Amniotic stem cell (primary cell): ENCODE measurements at places on chromosomes 1 and 21.

- DNase-seq = no peak
Observed at GRCh38 chr21:42164064-42164789, 54.7 kb upstream of the ABCG1 start.

DNA sequence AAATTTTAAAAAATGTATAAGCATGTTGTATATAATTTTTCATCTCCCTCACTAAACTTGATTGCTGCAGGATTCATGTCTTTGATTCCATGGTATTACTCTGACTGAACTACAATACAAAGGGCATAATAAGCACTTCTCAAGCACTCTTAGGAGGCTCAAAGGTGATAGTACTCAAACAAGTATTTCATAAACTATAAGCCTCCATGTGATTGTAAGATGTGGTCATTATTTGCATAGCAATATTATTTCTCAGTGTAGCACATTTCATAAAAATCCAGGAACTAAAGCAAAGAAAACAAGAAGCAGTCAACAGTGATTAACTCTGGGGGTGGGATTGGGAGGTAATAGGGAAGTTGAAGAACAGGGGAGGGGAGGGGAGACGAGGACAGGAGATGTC is 106.2 kb upstream of the DPT start:
- DNase-seq = no peak

DNA sequence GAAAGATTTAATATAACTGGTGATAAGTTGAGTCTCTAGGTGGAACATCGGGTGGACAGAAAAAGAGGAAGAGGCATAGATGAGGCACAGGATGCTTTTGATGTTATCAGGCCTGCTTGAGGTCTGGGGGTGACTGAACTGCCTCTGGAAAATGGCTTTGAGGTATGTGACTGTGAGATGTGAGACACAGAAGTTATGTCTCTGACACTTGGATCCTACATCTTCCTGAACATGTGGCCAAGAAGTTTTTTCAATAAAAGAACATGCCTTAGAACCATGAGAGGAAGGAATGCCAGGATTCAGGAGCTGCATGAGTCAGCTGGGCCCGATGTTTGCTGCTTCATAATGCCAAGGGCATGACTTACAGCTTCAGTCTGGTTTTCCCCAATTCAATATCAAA is 11.5 kb upstream of the AIM2 start:
- peak; percentile 58 for DNase-seq

- DNase-seq = no peak
Observed at GRCh38 chr1:155481741-155482241, 80.8 kb downstream of the ASH1L start.

DNA sequence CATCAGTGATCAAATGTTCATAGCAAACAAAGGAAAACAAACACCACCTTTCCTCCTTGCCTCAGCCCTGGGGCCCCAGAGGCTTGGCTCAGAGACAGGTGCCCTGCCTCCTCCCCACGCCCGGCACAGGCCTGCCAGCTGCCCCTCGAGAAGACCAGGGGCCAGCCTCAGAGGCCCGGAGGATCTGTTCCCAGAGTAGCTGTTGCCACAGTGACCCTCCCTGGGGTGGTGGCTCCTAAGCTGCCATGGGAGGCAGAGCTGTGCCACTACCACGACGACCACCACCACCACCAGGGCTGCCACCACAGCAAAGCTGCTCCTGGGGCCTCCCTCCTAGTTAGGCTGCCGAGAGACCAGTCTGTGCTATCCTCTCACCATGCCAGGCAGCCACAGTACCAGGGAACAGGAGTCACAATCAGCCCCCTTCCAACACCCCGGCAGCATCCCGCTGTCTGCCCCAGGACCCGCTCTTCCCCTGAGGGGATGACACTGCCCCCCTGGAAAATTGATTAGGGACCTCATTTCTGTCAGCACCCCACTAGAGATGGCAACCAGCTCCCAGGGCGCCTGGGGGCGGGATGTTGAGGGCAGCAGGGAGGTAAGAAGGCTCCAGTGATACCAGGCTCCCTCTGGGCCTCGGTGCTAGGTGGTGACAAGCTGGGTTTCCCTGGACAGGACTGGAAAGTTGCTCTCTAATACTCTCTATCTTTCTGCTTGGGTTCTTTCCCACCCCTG is 30.5 kb downstream of the KCNC4 start:
- DNase-seq = no peak

- no peak for DNase-seq
Observed at GRCh38 chr1:10857687-10858086, 61.2 kb upstream of the CASZ1 start.

- no peak for DNase-seq
Observed at GRCh38 chr1:52825868-52826267, 16.7 kb upstream of the ZYG11A start.

DNA sequence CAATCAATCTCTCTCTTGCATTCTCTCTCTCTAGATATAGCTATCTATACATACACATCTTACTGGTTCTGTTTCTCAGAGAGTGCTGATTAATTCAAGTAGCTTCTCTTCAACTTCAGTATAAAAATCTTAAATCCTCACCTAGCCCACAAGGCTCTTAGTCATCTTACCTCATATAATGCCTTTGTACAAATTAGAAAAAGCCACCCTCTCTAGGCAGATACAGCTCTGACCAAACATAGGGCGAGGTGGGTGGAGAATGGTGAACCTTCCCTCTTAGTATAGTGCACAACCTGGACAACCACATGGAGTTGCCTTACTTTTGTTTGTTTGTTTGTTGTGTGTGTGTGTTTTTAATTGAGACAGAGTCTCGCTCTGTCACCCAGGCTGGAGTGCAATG is 5.1 kb upstream of the INAVA start:
- no peak for DNase-seq

- no peak for DNase-seq
Observed at GRCh38 chr1:59926381-59927123, at the start of gene CYP2J2. TSS of gene CYP2J2 (minus strand) at chr1:59926773. CDS start at chr1:59926746, 27 bp downstream.

- DNase-seq = peak; percentile 71
Observed at GRCh38 chr1:150979092-150980056, 2.7 kb upstream of the ANXA9 start.

GRCh38 chr1:26337206-26337535 is 16.8 kb downstream of the CRYBG2 start:
- no peak for DNase-seq

DNA sequence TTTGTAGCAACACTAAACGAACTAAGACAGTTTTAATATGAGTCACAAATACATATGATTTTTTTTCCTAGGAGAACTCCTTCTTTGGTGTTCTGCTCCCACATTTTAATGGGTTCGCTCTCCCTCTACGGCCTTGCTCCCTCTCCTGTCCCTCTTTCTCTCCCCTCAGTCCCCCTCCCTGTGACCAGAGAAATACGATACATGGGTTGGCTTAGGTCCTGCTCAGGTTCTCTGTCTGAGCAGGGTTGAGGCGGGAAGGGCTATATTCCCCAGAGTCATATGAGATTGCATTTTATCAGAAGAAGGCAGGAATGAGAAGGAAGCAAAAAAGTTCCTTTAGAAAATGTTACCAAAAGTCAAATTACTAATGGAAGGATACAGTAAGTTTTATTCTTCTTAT is 44.6 kb downstream of the UBE2U start:
- no peak for DNase-seq

GRCh38 chr1:158071138-158071537 is 77.7 kb downstream of the KIRREL1 start:
- DNase-seq = no peak

GRCh38 chr1:205170532-205171269 is 40.8 kb downstream of the DSTYK start:
- no peak for DNase-seq

- no peak for DNase-seq
Observed at GRCh38 chr21:17472592-17473271, 40.1 kb upstream of the CXADR start.

GRCh38 chr1:76029331-76029730 is 45.2 kb upstream of the ST6GALNAC3 start:
- no peak for DNase-seq

GRCh38 chr1:29900712-29901111 is 664.4 kb downstream of the PTPRU start:
- no peak for DNase-seq

- DNase-seq = no peak
Observed at GRCh38 chr21:26167593-26167992, 3.0 kb downstream of the APP start.

DNA sequence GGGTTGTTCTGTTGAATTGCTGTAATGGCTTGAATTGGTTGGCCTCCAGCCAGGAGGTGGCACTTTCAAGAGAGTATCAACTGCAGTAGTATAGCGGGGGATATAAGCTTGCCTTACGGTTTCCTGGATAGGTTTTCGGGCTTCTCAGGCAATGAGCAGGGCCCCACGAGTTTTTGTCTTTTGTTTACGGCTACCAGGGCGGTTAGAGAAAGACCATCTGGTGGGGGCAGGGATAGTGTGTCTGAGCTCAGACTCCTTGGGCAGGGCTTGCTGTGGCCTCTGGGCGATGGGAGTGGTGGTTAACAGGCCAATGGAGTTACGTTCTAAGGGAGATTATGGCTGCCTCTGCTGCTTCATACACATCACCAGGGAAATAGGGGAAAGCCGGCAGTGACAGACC is 62.8 kb downstream of the DTL start:
- no peak for DNase-seq

DNA sequence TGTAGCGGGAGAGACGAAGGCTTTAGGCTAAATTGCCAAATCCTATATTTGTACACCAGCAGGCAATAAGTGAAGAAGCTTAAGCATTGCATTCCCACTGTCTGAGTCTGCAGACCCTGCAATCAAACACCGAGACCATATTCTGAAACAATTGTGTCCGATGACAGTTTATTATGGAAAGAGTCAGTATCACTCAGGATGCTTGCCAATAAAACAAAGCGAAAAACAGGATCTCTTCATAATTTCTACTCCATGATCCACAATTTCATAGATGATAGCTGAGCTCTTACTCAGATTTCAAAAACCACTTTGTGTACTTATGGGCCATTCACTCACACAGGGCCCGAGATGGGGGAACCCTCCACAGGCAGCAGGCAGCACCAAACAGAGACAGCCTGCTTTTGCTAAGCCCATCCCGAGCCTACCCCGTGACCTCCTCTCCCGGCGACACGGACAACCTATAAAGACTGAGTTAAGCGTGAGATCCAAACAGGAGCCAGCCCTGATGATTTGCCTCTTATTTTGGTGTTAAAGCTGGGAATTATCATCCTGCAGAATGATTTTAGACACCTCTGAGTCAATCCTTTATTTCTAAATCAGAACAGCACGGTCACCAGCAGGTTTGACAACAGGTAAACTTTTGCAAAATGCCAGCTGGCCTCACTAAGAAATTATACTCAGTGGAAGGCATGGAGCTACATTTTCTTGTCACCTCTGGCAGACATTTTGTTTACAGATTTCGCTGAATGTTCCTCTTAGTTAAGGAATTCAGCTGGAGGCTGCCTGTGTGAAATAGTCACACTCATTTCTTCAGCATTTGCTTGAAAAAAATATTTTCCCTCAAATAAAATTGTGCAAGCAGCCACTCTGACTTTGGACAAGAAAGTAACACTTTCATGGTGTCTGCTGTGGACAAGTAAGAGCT is 212.4 kb downstream of the GPATCH2 start:
- DNase-seq = no peak

- DNase-seq = no peak
Observed at GRCh38 chr1:218959784-218960183, 213.9 kb upstream of the LYPLAL1 start.

GRCh38 chr1:183760661-183761060 is 44.3 kb upstream of the RGL1 start:
- no peak for DNase-seq

- no peak for DNase-seq
Observed at GRCh38 chr1:33255347-33256220, 708 bp upstream of the ZNF362 start.

DNA sequence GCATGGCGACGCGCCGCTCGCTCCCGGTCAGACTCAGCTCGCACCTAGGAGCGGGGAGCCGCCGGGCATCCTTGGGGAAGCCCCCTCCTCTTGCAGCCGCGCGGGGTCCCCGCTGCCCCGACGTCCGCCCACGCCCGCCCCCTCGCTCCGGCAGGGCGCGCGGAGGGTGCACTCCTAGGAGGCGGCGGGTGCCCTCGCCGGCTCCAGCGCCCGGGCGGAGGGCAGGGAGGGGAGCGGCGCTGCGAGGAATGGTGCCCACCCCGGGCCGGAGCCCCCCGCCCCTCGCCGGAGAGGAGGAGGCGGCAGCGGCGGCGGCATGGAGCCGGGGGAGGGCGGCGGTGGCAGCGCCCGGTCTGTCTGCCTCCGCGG is 488 bp downstream of the FAM78B start:
- DNase-seq = no peak

- no peak for DNase-seq
Observed at GRCh38 chr21:17545007-17545406, 32.2 kb downstream of the CXADR start.

DNA sequence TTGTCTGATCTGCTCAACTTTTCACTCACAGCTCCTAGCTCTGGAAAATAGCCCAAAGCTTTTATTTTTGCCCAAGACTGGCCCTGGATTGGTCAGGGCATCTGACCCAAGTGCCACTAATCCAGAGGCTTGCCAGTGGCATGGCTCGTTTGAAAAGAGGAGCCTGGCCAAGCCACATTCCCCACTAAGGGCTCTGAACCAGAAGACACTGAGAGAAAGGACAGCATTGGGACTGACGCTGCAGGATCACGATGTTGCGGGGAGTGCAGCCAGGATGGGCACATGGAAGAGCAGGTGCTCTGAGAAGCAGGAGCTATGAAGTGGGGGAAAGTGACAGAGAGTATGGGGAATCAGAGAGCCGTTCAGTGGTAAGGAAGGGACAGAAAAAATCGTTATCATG is 44.9 kb upstream of the TSPAN2 start:
- no peak for DNase-seq

DNA sequence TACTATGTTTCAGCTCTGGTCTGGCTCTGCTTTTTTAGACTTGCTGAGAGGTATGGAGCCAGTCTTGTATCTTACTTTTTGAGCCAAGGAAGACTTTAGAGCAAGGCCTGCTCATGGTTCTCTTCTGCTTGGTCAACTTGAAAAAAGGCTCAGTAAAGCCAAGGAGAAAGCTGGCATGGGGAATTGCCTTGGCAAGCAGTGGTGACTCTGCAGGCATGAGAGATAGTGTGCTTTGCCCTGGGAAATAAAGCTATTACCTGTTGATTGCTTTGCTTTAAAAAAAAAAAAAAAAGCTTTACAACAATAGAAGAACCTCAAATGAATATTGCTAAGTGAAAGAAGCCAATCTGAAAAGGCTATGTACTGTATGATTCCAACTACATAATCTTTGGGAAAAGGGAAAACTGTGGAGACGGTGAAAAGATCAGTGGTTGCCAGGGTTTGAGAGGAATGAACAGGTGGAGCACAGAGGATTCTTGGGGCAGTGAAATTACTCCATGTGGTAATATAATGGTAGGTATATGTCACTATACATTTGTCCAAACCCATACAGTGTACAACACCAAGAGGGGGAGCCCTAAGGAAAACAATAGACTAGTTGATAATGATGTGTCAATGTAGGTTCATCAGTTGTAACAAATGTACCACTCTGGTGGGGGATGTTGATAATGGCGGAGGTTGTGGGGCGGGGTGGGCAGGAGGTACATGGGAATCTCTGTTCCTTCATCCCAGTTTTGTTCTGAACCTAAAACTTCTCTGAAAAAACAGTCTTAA is 87.6 kb downstream of the HMCN1 start:
- DNase-seq = no peak

DNA sequence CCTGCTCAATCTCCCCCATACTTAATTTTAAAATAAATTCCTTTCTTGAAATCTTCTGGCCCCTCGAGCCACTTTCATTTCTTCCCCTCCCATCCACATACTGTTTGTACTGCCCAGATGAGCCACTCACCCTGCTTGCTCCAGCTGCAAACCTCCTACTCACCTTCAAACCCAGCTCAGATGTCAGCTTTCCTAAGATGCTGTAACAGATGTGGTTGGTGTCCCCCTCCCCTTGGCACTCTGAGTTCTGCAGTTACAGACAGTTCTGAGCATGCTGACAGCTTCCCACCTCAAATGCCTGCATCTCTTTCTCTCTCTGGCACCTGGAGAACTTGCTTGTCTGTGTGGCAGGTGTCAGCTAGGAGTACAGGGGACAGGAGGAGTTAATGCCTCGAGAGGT is 106.7 kb downstream of the PTPRU start:
- DNase-seq = no peak
